Neural progenitor cell (in vitro differentiated cells): ENCODE measurements at places on chromosomes 2 and 18. TPM values are rescaled to one million over a fixed set of nuclear protein-coding genes. Genes with fewer than 3 reads are reported as not detected.

MOCOS gene
- 0.36 and 1.1 TPM in 2 replicates for total RNA-seq

DCAF17 gene
- 38.4 and 53.8 TPM in 2 replicates for total RNA-seq

WNT6 gene
- not detected in 2 replicates for total RNA-seq

FSHR gene
- total RNA-seq = not detected in 2 replicates

CD302 gene
- 0.40 and 1.1 TPM in 2 replicates for total RNA-seq

FRZB gene
- 69.0 and 72.8 TPM in 2 replicates for total RNA-seq

GRHL1 gene
- 4.7 and 5.8 TPM in 2 replicates for total RNA-seq

LCT gene
- total RNA-seq = 0.03 TPM in 1 of 2 replicates, not detected in the other

CTAGE1 gene
- not detected in 2 replicates for total RNA-seq

EVX2 gene
- not detected in 2 replicates for total RNA-seq

GRCh38 chr2:64462940-64463700 is 9.2 kb downstream of the LGALSL start:
- no peak overlapping the region for H3K4me3 ChIP-seq
- DNase-seq = no peak
- peaks cover 9% of the 10 kb centered on the region for H3K36me3 ChIP-seq
- peaks cover 17% of the 10 kb centered on the region for H3K4me1 ChIP-seq

DNA sequence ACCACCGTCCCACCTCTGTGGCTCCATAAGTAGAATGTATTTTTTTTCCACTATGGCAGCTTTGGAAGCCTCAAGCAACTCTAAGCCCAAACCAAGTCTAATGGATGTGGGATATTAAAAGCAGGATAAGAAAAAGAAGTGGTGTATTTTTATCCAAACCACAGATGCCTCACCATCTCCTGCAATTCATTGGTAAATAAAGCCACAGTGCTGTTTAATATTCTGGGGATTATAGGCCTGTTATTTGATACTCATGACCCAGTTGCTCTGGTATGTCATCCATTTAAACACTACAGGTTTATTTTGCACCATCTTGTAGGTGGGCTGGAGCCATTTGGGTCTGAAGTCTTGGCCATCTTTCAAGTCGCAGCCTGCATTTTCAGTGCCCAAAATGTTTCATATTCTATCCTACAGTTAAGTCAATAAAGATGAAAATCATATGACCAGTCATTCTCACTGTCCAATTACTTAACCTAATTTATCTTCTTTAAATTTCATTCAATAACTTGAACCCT is 279.5 kb upstream of the EPHA4 start:
- no peak overlapping the region for H3K27ac ChIP-seq
- no peaks in the 10 kb centered on the region for H3K27me3 ChIP-seq
- H3K4me3 ChIP-seq = no peak overlapping the region
- no peak for DNase-seq

DNA sequence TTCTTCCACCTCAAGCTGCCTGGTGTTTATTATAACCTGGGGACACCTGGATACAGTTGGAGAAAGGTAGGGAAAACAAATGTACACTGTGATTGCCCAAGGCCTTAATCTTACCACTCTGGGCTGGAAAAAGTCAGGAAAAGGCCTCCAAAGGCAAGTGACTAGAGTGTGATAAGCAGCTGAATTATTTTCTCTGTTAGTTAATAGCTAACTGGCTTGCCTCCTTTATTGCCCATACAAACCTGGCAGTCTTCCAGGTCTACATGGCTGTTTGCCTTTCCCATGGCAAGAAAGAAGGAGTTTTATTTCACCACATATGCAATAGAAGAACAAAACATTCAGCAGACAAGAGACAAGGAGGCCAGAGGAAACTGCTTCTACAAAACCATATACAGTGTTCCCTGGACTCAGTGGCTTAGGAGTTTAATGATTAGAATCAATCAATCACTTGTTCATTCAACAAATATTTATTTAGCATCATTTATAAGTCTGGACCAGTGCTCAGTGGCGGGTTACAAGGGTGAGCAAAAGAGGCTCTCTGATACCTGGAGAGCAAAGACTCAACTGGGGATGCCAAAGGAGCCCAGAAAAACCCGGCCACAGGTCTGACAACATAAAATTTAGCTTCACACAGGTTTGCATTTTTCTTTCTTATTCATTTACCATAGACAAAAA is 27.5 kb upstream of the SUCLG1 start:
- H3K4me3 ChIP-seq = no peak overlapping the region
- no peak for DNase-seq
- H3K36me3 ChIP-seq = no peaks in the 10 kb centered on the region
- no peak overlapping the region for H3K27ac ChIP-seq
- H3K4me1 ChIP-seq = peaks cover 11% of the 10 kb centered on the region

DNA sequence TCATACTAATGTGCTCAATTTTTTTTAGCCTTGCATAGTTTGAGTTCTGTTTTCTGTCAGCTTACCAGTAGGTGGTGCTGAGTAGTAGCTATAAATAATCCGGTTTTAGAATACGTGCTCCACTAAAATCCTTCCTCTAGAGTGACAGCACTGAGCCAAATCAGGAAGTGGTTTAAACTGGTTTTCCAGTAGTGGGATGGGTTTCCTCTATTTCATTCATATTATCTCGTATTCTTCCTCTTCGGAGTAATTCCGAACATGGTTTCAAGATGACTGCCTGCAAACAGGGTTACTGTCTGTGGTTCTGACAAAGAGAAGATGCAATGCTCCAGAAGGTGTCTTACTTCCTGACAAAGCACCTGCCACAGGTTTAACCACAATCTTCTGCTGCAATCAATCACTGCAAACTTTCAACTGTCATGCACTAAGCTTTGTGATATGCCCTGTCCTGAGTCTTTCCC is 496.9 kb upstream of the VRK2 start:
- H3K27me3 ChIP-seq = no peaks in the 10 kb centered on the region
- H3K4me3 ChIP-seq = no peak overlapping the region
- DNase-seq = peak; percentile 25
- no peak overlapping the region for H3K27ac ChIP-seq

DNA sequence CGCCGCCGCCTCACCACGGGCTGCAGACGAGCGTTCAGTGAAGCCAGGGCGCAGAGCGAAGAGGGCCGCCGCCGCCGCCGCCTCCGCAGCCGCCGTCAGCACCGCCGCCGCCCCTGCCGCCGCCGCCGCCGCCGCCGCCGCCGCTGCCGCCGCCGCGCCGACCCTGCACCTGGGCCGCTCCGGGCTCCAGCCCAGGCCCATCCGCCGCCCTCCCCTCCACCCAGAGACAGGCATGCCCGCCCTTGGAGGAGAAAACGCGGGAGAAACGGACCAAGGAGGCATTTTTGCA is 3.0 kb downstream of the POU3F3 start:
- H3K27ac ChIP-seq = no peak overlapping the region
- no peaks in the 10 kb centered on the region for H3K36me3 ChIP-seq
- no peak overlapping the region for H3K4me3 ChIP-seq
- peaks cover 97% of the 10 kb centered on the region for H3K27me3 ChIP-seq

- no peak for DNase-seq
- H3K4me1 ChIP-seq = peaks cover 8% of the 10 kb centered on the region
- H3K27ac ChIP-seq = no peak overlapping the region
- no peaks in the 10 kb centered on the region for H3K36me3 ChIP-seq
Observed at GRCh38 chr2:99886418-99886817, 256.0 kb downstream of the AFF3 start.

GRCh38 chr2:233419602-233420391 is 65.5 kb downstream of the DGKD start:
- no peak overlapping the region for H3K27ac ChIP-seq
- peaks cover 10% of the 10 kb centered on the region for H3K4me1 ChIP-seq
- no peaks in the 10 kb centered on the region for H3K36me3 ChIP-seq
- H3K4me3 ChIP-seq = no peak overlapping the region
- peak; percentile 64 for DNase-seq
- no peaks in the 10 kb centered on the region for H3K27me3 ChIP-seq

DNA sequence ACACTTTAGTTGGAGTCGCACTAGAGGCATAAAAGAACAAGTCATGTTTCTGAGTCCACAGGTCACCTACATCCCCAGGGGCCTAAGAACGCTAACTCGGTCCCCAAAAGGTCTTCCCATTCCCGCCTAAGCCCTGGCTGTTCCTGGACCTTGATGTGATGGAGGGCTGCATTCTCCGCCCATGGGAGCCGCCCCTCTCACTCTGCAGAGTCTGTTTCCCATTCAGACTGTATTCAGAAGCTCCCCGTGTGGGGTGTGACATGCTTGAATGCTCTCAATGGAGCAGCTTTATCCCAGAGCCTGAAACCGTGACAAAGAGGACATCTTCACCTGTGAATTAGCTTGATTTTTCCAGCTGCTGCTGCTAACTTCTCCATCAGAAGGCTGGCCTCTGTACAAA is 319.0 kb upstream of the KLHL29 start:
- H3K4me3 ChIP-seq = no peak overlapping the region
- no peaks in the 10 kb centered on the region for H3K27me3 ChIP-seq
- H3K4me1 ChIP-seq = peaks cover 29% of the 10 kb centered on the region
- no peaks in the 10 kb centered on the region for H3K36me3 ChIP-seq

GRCh38 chr18:40485318-40485717 is 1469.7 kb upstream of the PIK3C3 start:
- no peaks in the 10 kb centered on the region for H3K36me3 ChIP-seq
- no peaks in the 10 kb centered on the region for H3K27me3 ChIP-seq

DNA sequence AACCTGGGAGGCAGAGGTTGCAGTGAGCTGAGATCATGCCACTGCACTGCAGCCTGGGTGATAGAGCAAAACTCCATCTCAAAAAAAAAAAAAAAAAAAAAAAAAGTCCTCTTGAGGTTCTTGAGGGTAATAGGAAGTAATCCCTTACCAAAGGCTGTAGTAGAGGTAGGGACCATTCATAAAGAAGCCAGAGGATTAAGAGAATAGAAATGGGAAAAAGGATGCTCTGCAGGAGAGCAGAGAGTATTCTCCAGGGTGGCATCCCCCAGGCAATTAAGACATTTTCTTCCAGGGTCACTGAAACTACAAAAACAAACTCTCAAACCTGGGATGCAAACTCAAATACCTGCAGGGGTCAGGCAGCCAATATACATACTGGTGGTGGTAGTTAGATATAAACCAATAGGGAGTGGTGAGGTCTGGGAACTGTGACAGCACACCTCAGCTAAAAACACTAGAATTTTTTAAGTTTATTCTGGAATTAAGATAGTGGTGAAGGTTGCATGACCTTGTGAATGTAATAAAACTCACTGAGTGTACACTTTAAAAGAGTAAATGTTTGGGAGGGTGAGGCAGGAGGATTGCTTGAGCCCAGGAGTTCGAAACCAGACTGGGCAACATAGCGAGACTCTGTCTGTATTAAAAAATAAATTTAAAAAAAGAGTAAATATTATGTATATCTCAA is 24.7 kb downstream of the RAPH1 start:
- no peaks in the 10 kb centered on the region for H3K27me3 ChIP-seq
- H3K4me3 ChIP-seq = no peak overlapping the region
- DNase-seq = no peak
- H3K4me1 ChIP-seq = no peaks in the 10 kb centered on the region
- H3K36me3 ChIP-seq = peaks cover 10% of the 10 kb centered on the region

GRCh38 chr18:29418136-29418535 is 1241.2 kb upstream of the CDH2 start:
- H3K36me3 ChIP-seq = no peaks in the 10 kb centered on the region
- no peak overlapping the region for H3K27ac ChIP-seq
- DNase-seq = no peak
- H3K4me1 ChIP-seq = no peaks in the 10 kb centered on the region
- no peak overlapping the region for H3K4me3 ChIP-seq

- H3K27me3 ChIP-seq = no peaks in the 10 kb centered on the region
- H3K36me3 ChIP-seq = no peaks in the 10 kb centered on the region
- H3K4me3 ChIP-seq = no peak overlapping the region
- peaks cover 7% of the 10 kb centered on the region for H3K4me1 ChIP-seq
- H3K27ac ChIP-seq = no peak overlapping the region
Observed at GRCh38 chr18:42936289-42936688, 179.2 kb downstream of the RIT2 start.

- H3K27ac ChIP-seq = no peak overlapping the region
- no peak for DNase-seq
- no peak overlapping the region for H3K4me3 ChIP-seq
Observed at GRCh38 chr18:70142001-70142400, 63.5 kb downstream of the RTTN start.

DNA sequence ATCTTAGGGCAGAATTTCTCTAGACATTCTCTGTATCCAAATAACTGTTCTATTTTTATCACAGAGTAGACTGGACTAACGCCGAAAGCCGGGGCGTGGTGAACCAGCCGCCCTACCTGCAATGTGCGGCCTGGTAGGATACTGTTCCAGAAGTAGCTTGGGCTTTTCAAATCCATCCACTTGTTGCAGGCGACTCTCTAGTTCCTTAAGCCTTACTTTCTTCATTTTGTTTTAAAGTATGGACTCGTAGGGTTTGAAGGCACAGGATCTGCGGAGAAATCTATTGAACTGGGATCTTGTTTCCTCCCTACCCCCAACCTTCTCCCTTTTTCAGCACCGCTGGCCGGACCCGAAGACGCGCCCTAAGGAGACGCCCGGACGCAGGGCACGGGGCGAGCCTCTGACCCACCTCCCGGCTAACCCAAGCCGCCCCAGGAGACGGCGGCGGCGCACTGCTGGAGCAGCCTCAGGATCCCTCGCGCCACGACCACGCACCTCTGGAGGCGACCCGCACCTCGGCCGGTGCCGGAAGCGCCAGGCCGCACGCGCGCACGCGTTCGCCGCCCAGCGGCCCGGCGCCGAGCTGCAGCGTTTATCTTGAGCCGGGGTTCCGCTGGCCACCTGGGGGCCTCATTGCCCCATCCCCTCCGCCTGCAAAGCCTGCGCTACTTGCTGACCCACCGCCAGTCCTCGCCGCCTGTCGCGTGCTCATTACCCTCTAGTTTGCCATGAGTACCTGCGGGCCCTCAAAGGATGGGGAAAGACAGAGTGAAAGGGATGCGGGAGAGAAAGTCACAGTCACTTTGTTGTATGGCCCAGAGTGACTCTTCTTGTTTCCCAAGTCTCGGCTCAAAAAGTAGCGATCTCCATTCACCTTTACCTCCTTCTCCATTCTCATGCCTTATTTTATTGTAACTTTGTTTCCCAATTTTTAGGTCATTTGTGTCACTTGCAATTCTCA is at the start of gene METTL5:
Gene METTL5 (minus strand): TSS at position 533 of the 961 bp plus-strand sequence. CDS start 308 bp downstream, at position 225.
- no peak within 1 kb of the TSS for H3K27ac ChIP-seq
- DNase-seq = peak; percentile 93
- H3K4me1 ChIP-seq = peaks cover 18% of the 10 kb centered on the region
- no peaks in the 10 kb centered on the region for H3K36me3 ChIP-seq
- peaks cover 6% of the 10 kb centered on the region for H3K27me3 ChIP-seq
- H3K4me3 ChIP-seq = peak within 1 kb of the TSS; percentile 65

GRCh38 chr2:28546242-28546641 is 50.4 kb downstream of the PLB1 start:
- H3K36me3 ChIP-seq = no peaks in the 10 kb centered on the region
- H3K27ac ChIP-seq = no peak overlapping the region
- H3K27me3 ChIP-seq = peaks cover 17% of the 10 kb centered on the region
- DNase-seq = no peak
- peaks cover 23% of the 10 kb centered on the region for H3K4me1 ChIP-seq
- no peak overlapping the region for H3K4me3 ChIP-seq

DNA sequence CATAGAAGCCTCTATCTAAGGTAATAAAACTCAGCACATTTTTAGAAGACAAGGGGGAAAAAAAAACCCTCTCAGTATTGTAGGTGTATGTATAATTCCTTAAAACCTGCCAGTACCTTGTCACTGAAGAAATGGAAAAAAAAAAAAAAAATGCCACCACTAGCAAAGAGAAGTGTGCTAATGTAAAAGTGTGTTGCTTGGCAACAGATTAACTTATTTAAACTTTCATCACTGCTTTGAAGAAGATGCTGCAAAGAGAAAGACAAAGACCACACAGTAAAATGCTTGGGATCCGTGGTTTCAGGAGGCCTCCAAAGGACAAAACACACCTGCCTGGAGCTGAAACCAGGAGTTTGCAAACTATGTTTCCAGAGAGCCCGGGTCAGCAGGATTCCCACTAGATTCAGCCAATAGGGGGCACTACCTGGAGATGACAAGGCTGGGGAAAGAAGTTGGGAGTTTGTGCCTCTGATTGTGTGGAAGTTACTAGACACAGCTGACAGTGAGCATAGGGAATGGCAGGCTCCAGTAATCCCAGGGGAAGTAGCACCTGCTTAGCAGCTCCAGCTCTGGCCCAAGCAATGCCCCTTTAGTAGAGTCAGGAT is 169.1 kb upstream of the TRIB2 start:
- peaks cover 10% of the 10 kb centered on the region for H3K27me3 ChIP-seq
- no peak overlapping the region for H3K27ac ChIP-seq
- peaks cover 13% of the 10 kb centered on the region for H3K4me1 ChIP-seq
- H3K4me3 ChIP-seq = no peak overlapping the region
